ENCODE measurements at places on chromosomes 4 and X.

- no peak overlapping the region for H3K4me3 ChIP-seq
- no peaks in the 10 kb centered on the region for H3K4me1 ChIP-seq
- H3K27me3 ChIP-seq: no peaks in the 10 kb centered on the region
- peaks cover 90% of the 10 kb centered on the region for H3K36me3 ChIP-seq
- no peak for DNase-seq
Observed at GRCh38 chrX:154355776-154356140, 18.7 kb downstream of the FLNA start.

GRCh38 chrX:10893976-10894375 is 217.2 kb upstream of the HCCS start:
- no peaks in the 10 kb centered on the region for H3K4me1 ChIP-seq
- no peak overlapping the region for H3K4me3 ChIP-seq
- H3K27ac ChIP-seq: no peak overlapping the region
- DNase-seq: no peak
- no peaks in the 10 kb centered on the region for H3K36me3 ChIP-seq

GRCh38 chrX:101759000-101759399 is 99.3 kb upstream of the ARMCX2 start:
- no peaks in the 10 kb centered on the region for H3K36me3 ChIP-seq
- no peaks in the 10 kb centered on the region for H3K4me1 ChIP-seq
- H3K27ac ChIP-seq: no peak overlapping the region
- no peak overlapping the region for H3K4me3 ChIP-seq
- H3K27me3 ChIP-seq: no peaks in the 10 kb centered on the region
- no peak for DNase-seq

GRCh38 chr4:105911426-105911825 is 16.2 kb downstream of the NPNT start:
- no peak for DNase-seq
- peaks cover 18% of the 10 kb centered on the region for H3K4me1 ChIP-seq
- H3K27me3 ChIP-seq: no peaks in the 10 kb centered on the region
- peak overlapping the region; percentile 57 for H3K4me3 ChIP-seq
- peak overlapping the region; percentile 55 for H3K27ac ChIP-seq

DNA sequence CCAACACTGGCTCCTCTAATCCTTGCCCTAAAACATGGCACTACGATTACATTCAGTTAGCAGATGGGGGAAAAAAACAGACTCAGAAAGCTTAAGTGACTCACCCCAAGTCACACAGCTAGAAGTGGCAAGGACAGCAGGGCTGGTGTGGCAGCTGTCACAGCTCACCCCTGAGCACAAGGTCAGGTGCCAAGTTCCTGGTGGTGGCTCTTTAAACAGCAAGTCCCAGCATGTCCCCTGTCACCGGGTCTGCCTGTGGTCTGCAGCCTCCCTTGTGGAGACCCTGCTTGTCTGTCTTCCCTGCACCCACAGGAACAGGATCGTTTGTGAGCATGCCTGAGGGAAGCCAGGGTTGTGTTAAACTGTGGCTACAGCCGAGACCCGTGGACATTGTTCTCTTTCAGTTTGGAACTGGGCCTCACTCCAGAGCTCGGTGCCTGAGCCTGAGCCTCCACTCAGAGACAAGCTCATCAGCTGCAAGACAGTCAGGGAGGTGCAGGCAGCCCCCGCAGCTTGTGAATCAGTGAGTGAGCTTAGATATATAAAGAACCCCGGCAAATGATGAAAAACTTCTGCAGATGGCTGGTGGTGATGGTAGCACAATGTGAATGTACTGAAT is 260.8 kb downstream of the BCOR start:
- no peak overlapping the region for H3K27ac ChIP-seq
- no peaks in the 10 kb centered on the region for H3K27me3 ChIP-seq
- no peaks in the 10 kb centered on the region for H3K36me3 ChIP-seq

- H3K4me1 ChIP-seq: no peaks in the 10 kb centered on the region
- H3K36me3 ChIP-seq: no peaks in the 10 kb centered on the region
Observed at GRCh38 chr4:54742636-54743399, 85.1 kb downstream of the KIT start.

- no peaks in the 10 kb centered on the region for H3K4me1 ChIP-seq
- no peak overlapping the region for H3K27ac ChIP-seq
- peak overlapping the region; percentile 82 for H3K4me3 ChIP-seq
- H3K36me3 ChIP-seq: no peaks in the 10 kb centered on the region
- no peaks in the 10 kb centered on the region for H3K27me3 ChIP-seq
- no peak for DNase-seq
Observed at GRCh38 chrX:64976673-64977040, 407 bp upstream of the ZC4H2 start.

DNA sequence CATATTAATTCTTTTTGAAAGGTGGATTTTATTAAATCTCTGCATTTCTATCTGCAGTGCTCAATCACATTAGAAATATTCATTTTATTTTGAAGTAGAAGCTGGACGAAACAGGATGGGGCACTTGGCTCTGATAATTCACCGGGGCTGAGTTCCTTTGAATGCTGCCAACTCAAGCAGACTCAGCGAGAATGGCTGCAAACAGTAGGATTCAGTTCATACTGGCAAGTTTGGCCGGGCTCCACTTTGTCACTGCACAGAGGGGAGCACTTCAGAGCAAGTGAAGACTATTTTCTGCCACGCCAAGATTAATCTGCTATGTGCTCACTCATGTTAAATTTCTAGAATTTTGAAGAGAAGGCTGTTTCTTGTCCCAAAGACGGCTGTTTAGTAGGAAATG is 30.7 kb upstream of the KLHL8 start:
- no peaks in the 10 kb centered on the region for H3K36me3 ChIP-seq
- no peak overlapping the region for H3K4me3 ChIP-seq
- H3K27ac ChIP-seq: no peak overlapping the region
- no peaks in the 10 kb centered on the region for H3K27me3 ChIP-seq
- no peak for DNase-seq

- no peak for DNase-seq
- no peaks in the 10 kb centered on the region for H3K27me3 ChIP-seq
- H3K36me3 ChIP-seq: no peaks in the 10 kb centered on the region
Observed at GRCh38 chrX:19798423-19798822, 89.0 kb downstream of the SH3KBP1 start.

DNA sequence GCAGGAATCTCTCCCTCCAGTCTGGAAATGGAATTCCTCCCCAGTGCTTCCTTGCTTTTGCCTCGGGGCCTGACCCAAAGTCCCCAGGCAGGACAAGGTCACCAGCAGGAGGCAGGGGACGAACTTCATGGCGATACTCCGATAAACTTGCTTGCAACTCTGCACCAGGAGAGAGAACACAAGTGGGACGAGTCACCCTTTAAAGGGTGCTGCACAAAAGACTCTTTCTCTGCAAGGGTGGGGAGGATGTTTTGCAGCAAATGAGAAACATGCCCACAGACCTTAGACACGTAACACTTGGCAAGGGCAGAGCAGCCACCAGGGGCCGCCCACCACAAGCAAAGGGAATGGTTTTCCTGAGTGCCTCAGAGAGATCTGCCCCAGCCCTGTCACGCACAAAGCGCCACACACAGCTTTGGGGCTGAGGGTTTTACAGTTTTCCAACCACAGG is at the start of gene FGFBP2:
Gene FGFBP2, minus strand, starts transcription at position 175 of the 451 bp plus-strand sequence. Its CDS starts 46 bp downstream, at position 129.
- H3K27me3 ChIP-seq: no peaks in the 10 kb centered on the region
- no peak within 1 kb of the TSS for H3K27ac ChIP-seq
- no peaks in the 10 kb centered on the region for H3K4me1 ChIP-seq

GRCh38 chrX:38458071-38458470 is 103.3 kb upstream of the TSPAN7 start:
- H3K4me1 ChIP-seq: no peaks in the 10 kb centered on the region
- H3K4me3 ChIP-seq: no peak overlapping the region
- no peak overlapping the region for H3K27ac ChIP-seq
- H3K27me3 ChIP-seq: no peaks in the 10 kb centered on the region
- no peaks in the 10 kb centered on the region for H3K36me3 ChIP-seq
